ENCODE measurements at places on chromosomes 13 and 19.

GRCh38 chr13:24097667-24098066, 62.9 kb upstream of the SPATA13 start:
- DNase-seq: no peak

- DNase-seq: no peak
Measured at GRCh38 chr13:95243207-95243606, 58.0 kb downstream of the ABCC4 start.

GRCh38 chr19:14147797-14148605, 11.6 kb upstream of the ASF1B start:
- no peak for DNase-seq

DNA sequence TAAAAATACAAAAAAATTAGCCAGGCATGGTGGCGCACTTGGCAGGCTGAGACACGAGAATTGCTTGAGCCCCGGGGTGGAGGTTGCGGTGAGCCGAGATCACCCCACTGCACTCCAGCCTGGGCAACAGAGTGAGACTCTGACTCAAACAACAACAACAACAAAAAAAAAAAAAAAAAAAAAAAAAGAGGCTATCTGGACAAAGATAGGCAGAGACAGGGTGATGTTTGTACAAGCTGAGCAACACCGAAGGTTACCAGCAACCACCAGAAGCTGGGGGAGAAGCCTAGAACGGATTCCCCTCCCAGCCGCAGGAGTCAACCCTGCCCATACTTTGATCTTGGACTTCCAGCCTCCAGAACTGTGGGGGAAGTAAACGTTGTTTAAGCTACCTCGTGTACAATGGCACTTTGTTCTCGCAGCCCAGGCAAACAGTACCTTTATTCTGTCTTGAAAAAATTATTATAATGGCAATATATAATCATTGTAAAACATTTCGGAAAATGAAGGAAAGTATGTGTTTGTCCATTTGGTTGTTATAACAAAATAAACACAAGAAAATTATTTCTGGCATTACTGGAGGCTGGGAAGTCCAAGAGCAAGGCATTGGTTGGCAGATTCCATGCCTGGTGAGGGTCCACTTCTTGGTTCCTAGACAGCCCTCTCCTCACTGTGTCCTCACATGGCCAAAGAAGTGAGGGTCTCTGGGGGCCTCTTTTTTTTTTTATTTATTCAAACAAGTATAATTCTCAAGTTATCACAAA, 39.8 kb upstream of the LATS2 start:
- DNase-seq: no peak

DNA sequence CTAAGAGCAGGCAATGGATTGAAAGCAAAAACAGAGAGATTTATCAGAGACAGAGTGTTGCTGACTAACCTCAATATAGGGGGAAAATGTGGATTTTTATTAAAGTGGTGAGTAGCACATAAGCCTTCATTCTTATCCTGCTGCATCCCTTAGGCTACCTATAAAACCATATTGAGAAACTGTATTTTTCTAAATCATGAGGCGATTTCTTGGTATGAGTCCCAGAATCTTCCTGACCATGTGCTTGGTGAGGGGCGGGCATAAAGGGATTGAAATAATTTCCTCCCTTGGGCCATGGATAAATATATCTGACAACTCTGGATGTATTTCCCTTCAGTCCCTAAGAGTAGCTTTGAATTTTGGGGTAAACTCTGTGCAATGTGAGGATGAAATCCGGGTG, 72.8 kb downstream of the EFNB2 start:
- DNase-seq: no peak

DNA sequence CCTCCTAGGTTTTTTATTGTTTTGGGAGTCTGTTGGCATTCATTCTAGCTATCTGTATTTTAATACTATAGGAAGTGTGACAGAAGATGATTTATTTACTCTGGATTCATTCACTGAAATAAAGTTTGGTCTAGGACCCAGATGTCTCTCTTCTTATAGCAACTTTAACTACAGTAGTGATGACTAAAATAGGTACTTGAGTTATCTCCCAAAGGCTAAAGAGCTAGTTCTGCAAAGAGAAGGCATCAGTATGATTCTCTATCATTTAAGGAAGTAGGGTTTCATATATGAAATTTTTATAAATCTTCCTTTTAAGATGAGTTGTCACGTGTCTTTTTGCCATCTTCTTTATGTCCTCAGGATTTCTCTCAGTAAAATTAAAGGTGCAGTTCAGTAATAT, 507.4 kb downstream of the KCTD12 start:
- no peak for DNase-seq

DNA sequence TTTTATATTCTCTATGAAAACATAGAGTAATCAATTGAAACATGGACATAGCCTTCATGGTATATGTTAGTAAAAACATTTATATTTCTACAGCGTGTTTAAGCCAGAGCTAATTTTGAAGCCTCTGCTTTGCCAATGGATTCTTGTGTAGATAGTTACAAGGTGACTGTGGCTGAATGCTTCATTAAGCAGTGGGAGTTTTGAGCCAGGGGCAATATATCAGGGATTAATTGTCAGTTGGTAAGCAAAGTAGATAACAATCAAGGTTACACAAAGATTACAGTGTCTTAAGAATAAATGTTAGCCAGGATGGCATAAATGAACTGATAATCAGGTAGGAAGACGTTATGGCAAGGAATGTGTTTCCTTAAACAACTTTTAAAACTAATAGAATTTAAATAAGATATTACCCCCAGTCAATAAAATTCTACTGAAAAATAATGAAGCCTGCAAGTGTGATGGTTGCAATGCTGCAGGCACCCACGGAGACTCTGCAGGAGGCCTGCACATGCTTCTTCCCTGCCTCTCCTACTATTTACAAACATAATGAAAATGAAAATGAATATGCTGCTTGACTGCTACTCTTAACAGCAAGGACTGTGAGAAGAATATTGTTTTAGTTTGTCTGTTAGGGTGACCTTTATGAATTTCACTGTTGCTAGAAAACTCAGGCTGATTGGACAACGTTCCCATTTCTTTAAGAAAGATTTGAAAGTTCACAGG, 588.5 kb downstream of the GPC5 start:
- no peak for DNase-seq

GRCh38 chr19:33194886-33195644, 935 bp downstream of the LRP3 start:
- no peak for DNase-seq

- no peak for DNase-seq
Measured at GRCh38 chr13:26677156-26677555, 83.4 kb downstream of the GPR12 start.

GRCh38 chr13:107438251-107438650, 777.1 kb downstream of the LIG4 start:
- DNase-seq: no peak

DNA sequence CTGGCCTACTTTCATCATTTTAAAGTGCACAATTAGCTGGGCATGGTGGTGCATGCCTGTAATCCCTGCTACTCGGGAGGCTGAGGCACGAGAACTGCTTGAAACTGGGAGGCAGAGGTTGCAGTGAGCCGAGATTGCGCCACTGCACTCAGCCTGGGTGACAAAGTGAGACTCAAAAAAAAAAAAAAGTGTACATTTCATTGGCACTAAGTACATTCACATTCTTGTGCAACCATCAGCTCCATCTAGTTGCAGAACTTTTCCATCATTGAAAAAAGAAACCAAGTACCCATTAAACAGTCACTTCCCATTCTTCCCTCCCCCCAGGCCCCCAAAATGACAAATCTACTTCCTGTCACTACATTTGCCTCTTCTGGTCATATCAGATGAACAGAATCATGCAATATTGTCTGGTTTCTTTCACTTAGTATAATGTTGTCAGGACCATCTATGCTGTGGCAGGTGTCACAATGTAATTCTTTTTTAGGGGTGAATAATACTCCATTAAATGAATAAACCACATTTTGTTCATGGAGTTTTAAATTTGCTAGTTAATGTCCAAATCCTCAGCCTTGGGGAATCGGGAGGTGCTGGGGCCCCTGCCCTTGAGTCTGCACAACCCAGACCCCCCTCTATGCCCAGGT, 7.4 kb upstream of the SIGLEC11 start:
- DNase-seq: no peak

DNA sequence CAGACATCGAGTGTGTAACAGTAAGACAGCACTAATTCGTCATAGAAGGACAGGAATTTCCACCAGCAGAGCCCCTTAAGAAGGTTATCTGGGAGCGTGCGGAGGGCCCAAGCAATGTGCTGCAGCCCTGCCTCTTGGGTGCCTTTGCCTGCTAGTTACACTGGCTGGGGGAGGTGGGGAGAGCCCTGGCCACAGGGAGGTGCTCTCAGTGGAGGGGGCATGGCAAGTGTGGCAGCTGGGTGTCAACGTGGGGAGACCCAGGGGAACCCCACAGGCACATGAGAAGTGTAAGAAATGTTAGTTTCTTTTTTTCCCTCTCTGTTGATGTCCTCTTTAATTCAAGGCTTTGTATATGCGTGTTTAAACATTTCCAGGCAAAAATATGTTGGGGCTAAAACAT, 50.9 kb upstream of the TMTC4 start:
- no peak for DNase-seq

DNA sequence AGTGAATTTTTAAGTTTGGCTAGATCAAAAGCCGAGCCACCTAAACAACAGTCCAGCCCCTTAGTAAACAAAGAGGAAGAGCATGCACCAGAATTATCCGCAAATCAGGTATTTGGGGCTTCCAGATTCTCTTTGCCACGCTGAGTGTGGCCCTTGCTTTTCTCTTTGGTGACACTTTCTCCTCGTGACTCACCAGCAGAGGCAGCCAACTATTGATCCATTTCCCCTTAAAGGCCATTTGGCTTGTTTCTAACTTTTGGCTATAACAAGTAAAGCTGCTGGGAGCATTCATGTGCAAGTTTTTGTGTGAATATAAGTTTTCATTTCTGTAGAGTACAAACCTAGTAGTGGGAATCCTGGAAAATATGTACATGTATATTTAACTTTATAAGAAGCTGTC, 17.6 kb upstream of the WDR88 start:
- DNase-seq: no peak

GRCh38 chr13:36673352-36673751, 468 bp upstream of the SERTM1 start:
- DNase-seq: no peak

GRCh38 chr19:47002106-47002766, 17.4 kb upstream of the NPAS1 start:
- no peak for DNase-seq

DNA sequence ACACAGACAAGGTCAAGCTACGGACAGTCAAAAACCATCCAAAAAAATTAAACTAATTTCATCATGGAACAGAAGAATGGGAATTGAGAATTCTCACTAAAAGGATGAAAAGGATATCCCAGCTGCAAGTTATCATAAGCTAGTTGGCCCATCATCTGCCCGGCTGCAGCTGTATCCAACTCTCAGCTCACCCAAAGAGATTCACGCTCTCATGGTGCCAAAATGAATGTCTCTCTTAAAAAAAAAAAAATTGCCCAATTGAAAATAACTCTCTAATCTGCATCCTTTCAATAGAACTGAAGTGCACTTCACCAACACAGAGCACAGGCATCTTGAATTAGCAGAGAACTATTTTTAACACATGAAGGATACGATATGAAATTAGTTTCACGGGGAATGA, 20.0 kb downstream of the ENOX1 start:
- peak; percentile 64 for DNase-seq

GRCh38 chr19:18999896-19000620, 33.3 kb downstream of the SUGP2 start:
- DNase-seq: no peak

DNA sequence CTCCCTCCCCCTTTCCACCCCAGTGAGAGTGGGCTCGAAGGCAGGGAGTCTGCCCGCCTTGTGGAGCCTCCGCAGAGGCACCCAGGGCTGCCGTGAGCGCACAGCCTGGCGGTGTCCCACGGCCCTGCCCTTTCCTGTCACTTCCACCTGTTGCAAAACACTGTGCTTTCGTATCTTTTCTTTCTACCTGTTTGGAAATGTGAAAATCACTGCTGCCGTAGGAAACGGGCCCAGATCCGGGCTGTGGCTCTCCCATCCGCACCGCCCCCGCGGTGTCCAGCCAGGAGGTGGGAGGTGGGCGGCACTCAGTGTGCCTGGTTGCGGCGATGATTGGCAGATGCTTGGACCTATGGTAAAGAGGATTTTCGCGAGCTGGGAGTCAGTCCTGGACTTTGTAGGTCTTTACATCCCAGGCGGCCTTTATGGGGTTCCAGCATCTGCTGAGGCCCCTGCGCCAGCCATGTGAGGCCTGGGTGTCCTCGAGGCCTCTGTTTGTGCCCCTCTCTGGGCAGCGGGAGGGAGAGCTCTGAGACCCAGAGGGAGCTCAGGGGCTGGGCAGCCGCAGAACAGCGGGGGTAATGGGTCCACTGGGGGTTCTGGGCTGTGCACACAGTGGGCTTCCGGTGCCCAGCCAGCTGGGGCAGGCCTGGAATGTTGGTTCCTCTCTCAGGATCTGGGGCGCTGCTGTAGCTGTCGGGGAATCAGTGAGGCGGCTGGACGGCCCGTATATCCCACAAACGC, 6.1 kb downstream of the STK11 start:
- no peak for DNase-seq

DNA sequence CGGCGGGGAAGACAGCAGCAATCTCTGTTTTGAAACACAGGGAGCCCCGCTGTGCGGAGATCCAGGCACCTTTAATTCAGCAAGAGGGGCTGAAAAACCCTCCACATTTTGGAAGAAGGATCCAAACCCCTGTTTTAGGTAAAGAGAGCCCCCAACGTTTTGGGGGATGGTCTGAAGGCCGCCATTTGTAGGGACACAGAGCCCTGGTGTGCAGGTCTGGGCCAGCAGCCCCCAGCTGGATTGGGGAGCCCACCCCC, 3.5 kb upstream of the HOOK2 start:
- DNase-seq: no peak

GRCh38 chr19:33660410-33661124, 38.8 kb downstream of the CHST8 start:
- DNase-seq: no peak

- DNase-seq: no peak
Measured at GRCh38 chr13:27172495-27172842, 858 bp upstream of the USP12 start.

DNA sequence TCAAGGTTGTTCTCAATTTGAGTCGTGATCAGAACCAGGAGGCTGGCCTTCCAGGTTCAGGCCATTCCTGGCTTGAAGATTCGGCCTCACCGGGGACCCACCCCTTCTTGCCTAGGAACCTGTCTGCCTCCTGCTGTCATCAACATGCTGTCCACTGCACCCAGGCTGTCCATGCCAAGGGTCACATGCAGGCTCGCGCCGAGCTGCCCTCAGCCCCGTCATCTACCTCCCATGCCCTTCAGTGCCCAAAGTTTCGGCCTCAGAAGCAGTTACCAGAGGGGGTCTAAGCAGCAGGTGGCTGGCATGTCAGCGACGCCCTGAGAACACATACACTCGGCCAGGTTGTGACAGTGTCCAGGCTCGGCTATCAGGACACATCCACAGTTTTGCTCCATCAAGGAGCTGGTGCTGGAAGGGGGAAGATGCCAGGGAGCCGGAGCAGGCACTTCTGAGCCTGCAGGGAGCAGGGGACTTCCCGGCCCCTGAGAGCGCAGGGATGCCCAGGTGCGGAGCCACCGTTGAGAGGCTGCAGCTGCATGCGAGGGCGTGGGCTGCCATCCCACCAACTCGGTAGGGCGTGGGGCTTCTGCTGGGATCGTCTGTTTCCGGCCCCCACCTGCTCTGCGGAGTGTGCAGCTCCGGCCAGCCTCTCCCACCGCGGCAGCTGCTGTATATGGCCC, 590.9 kb upstream of the SLITRK5 start:
- no peak for DNase-seq

- DNase-seq: no peak
Measured at GRCh38 chr13:59337070-59337469, 826.7 kb downstream of the DIAPH3 start.

- DNase-seq: no peak
Measured at GRCh38 chr13:67296511-67296910, 66.4 kb upstream of the PCDH9 start.

- DNase-seq: no peak
Measured at GRCh38 chr19:12607631-12608030, 3.0 kb downstream of the ZNF490 start.

GRCh38 chr19:22622901-22623840, 11.0 kb upstream of the ZNF492 start:
- DNase-seq: no peak

Data from NCI-H446 (cell line).